ENCODE measurements at places on chromosomes 16 and 17.

DNA sequence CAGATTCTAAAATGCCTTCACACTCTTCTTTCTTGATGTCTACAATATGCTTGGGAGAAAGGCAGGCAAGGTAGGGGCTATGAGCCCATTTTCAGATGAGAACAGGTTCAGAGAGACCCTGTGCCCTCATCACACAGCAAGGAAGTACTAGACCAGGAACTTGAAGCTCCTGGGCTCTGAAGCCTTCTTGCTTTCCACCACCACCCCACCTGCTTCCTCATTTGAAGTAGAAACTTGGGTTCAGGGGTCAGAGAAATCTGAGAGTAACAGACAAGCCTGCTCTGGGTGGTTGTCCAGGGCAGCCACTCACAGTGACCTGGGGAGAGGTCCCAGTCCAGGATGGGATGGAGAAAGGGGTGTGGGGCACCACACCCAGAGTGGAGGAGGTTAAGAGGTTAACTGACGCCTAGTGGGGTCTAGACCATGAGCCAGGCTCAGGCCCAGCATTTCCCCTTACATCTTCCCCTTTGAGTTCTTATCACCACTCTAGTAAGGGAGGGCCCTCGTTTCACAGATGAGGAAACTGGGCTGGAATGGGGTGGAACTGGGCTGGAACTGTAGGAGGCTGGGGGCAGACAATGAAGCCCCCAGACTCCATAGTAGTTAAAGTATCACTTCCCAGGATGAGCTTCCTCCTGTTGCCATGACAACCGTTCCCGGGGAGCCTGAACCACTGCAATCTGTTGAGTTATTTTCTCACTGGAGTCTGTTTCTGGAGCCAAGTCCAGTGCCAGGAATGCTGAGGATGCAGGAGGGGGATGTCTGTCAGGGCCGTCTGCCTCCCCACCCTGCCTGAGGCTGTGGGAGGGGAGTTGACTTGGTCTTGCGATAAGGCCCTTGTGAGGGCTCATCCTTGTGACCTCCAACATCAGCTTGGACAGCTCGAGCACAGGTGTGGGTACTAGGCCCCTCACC lies 16.2 kb upstream of the PHF12 start:
- no peak for DNase-seq

GRCh38 chr17:59330053-59330942 lies 1.2 kb upstream of the YPEL2 start:
- DNase-seq: peak; percentile 45

- no peak for DNase-seq
Measured at GRCh38 chr16:51816929-51817328, 665.9 kb upstream of the SALL1 start.

DNA sequence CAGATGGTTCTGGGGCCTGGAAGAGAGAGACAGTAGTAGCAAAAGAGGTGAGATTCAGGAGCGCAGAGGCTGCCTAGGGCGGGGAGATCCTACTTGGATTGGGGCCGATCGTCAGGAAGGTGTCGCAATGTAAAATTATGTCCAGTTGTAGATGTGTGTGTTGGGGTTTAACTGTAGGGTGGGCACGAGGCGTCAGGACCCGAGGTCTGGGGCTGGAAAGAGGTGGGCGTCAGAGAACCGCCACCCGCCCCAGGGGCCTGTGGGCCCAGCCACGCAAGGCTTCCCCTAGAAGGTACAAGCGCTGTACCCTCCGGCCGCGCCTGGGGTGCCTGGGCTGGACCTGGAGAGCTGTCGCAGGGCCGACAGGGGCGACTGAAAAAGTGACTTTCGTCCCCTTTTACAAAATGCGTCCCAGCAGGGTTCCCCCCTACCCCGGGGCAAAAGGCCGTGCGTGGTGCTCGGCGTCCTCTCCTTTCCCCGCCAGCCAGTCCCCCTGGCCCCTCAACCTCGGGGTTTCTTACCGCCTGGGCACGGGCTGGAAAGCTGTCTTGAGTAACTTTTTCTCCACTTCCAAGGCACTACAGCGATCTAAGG lies 2.8 kb downstream of the IRX3 start:
- no peak for DNase-seq

DNA sequence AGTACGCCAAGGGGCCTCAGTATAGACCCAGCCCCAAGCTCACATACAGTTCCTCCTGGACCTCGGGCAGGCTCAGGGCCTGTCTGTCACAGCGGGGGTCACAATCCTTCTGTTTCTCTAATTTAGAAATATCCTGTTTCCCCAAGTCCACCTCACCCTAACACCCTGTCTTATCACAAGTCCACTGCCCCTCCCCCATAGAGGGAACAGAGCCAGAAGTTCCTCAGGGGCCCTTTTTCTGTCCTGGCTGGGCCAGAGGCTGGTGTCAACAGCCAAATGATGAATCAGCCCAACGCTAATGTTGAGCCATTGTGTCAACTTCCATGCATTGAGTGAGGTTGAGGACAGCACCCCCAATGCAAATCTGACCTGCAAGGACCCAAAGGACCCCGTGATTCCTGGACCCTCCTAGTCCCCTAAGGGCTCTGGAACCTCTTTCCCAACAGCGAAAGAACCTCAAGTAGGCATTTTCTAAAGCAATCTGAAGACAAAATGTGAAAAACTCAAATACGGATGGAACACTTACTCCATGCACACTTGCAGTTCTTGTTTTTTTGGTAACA lies 58.6 kb downstream of the PECAM1 start:
- DNase-seq: no peak

DNA sequence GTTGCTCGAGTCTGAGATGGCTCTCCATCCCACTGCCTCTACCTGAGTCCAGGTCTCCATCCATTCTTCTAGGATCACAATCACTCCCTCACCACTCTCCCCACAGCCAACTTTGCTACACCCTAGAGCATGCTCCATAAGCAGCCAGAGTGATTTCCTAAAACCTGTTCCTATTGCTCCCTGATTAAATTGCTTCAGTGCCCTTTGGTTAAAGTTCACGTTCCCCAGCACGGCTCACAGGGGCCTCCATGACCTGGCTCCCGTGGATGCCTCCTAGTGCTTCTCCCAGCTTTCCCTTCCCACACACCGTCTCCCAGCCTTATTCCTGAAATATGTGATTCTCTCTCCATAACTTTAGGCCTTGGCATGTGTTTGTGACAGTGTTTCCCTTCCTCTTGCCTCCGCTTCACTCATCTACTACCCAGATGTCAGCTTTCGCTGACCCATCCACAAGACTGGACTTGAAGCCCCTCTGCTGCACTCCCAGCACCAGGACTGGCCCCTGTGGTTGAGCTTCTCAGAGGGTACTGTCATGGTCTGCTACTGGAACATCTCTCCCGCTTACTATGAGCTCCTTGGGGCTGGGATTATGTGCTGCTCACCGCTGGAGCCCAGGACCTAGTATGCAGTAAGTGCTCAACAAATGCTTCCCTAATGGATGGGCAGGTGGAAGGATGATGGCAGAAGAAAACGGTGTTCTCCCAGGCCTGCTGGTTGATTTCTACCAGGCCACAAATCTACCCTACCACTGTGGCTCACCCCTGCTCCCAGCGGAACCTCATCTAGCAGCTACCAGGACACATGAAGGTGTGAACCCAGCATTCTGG lies 17.9 kb downstream of the MYO18A start:
- no peak for DNase-seq

DNA sequence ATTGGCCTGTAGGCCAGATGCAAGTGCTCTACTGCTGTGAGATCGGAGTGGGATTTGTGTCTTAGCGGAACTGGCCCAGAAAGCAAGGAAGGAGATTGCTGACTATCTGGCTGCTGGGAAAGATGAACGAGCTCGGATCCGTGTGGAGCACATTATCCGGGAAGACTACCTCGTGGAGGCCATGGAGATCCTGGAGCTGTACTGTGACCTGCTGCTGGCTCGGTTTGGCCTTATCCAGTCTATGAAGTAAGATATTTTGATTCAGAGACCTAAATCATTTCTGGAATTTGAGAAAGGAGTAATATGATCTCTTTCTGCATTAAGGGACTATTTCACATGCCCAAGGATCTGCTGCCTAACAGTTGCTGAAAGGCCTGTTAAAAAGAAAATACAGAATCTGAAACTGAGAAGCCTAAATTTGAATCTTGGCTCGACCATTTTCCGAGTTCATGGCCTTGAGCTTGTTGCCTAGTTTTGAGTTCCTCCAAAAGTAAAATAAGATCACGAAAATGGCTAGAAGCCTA lies 21.1 kb downstream of the IST1 start:
- DNase-seq: no peak

- no peak for DNase-seq
Measured at GRCh38 chr16:80883159-80883642, 78.8 kb upstream of the CDYL2 start.

DNA sequence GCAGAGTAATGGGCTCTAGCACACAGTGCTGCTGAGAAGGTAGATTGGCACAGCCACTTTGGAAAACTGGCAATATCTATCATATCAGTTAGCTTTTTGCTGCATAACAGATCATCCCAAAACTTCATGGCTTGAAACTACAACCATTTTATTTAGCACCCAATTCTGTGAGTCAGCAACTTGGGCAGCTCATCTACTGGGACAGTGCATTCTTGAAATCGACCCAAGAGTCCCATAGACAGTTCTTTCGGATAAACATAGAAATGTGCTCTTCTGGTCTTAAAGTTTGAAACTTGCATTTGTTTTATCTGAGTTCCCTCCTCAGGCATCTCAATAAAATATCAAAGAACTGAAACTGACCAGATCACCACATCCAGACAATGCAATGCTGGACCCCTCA lies 76.7 kb downstream of the CEP112 start:
- DNase-seq: no peak

DNA sequence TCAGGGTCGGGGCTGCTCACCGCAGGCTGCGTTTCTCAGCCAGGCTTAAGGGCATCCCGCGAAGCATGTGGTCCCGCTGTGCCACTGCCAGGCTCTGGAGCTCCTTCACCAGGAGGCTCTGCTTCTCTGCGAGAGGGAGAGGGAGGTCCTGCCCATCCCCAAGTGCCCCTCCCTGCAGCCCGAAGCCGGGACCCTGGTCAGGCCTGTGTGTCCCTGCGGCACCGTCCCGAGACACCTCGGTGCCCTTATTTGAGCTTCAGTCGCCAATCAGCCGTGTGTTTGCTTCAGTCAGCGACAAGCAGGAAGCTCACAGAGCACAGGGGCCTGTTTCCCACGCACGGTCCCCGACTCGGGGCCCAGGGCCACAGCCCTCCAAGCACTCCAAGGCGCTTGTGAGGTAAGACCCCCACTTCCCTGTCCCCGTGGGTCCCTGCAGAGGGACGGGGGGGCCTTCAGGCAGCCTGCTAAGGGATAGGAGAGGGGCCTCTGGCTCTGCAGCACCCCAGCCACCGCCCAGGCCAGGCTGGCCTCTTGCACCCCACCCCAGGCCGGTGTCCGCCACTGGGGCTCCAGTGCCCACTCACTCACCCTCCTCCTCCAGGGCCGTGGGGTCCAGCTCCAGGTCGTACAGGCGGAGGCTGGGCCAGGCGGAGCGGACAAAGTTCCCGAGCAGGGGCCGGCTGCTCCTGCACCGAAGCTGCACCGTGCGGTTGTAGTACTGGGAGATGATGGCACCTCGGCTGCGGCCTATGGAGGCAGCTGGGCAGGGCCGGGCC lies 3.2 kb downstream of the TMC6 start:
- DNase-seq: peak; percentile 35

DNA sequence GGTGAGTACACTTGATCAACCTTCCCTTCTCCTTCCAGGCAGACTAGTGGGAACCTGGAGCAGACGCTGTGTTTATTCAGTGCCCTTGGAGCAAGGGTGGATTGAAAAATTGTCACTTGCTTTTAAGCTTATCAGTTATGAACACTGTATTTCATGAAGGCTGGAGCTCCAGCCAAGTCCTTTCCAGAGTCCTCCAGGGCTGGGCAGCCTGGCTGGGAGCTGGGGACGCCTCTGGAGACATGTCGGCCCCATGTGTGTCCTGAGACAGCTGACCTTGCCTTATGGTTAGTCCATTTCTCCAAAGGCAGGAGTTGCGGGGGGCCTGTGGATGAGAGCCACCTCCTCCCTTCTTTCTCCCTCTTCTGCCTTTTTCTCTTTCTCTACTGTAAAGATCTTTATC lies 67.0 kb downstream of the RAP1GAP2 start:
- no peak for DNase-seq

DNA sequence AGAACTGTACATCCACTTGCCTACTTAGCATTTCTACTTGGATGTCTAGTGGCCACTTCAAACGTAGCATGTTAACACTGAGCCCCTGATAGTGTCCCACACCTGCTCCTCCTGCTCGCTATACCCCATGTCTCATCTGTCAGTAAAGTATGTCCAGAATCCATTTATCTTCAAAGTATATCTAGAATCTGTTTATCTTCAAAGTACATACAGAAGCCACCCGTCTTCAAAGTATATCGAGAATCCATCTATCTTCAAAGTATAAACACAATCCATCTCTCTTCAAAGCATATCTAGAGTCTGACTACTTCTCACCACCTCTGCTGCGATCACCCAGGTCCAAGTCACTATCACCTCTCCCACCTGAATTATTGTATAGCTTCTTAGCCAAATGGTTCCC lies 43.8 kb downstream of the MYO1D start:
- no peak for DNase-seq

DNA sequence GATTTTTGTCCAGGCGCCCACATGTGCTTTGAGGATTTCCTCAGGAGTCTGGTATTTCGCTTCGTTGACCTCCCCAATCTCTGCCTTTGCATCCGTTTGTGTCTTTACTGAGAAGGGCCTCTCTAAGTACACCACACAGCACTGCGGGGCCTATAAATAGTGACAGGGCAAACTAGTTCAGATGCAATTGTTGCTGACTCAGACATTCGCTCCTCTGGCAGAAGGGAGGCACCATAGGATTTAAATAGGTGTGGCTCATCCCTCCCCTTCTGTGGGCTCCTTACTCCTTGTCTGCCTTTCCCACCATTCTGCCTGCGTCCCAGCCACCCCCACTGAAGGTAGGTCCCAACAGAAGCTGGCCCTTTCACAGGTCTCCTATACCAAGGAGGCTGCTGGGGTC lies 192.3 kb downstream of the SHISA9 start:
- no peak for DNase-seq

DNA sequence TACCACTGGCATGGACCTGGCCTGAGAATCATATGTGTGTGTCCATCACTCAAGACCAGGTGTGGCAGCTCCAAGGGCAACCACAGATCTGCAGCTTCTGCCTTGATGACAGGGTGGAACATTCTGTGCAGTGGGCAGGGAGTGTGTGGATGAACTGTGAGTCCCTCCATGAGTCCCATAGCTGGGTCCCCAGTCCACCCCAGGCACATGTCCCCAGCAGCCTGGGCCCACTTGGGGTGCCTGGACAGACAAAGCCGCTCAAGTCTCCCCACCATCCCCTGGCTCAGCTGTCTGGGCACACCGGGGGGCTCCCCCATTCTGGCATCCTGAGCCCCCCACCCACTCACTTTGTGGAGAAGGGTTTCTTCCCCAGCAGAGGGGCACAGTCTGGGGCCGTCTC lies 4.6 kb upstream of the KRT16 start:
- no peak for DNase-seq

DNA sequence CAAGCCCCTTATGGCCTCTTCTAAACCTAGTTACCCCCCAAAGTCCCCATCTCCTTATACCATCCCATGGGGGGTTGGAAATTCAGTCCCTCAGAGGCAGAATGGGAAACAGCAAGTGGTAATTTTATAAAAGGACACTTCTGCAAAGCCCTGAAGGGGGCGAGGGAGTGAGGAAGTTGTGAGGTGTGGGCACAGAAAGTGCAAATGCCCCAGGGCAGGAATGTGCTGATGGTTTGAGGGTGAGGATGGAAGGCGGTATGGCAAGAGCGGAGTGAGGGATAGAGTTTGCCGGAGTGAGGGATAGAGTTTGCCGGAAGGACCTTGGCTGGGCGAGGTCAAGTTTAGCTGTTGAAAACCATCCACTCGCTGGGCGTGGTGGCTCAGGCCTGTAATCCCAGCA lies 52.7 kb downstream of the HAPSTR1 start:
- DNase-seq: no peak

All from CD4-positive, alpha-beta T cell treated with Interleukin-4 for 4 hours (primary cell).